ENCODE measurements at places on chromosomes 16 and 17.

DNA sequence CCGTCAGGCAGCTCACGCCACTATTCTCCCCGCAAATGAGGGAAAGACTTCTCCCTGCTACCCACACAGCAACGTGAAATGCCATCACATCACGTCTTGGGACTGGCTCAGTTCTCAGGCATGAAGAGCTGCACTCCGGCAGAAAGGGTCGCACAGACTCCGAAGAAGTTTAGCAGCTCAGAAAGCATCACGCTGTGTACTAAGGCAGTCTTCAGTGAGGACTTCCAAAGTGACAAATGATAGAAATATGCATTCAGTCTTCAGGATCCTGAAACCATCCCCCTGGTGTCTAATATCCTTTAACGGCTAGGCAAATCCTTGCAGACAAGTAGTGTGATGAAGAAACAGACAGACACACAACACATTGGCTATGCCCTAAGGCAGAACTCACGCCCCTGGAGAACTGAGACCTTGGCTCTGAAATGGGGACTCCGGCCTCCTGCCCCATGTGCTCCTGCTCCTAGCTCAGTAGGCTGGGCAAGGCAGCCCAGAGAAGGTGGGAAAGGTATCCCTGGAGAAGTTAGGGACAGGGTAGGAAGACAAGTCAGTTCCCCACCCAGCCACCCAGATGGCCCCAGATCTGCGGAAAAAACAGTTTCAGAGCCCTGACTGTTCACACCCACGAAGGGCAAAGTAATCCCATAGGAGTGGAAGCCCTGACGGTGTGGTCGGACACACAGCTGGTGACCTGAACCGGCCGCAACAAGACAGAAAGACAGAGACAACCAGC lies 1.6 kb downstream of the XYLT1 start:
- DNase-seq, result no peak

DNA sequence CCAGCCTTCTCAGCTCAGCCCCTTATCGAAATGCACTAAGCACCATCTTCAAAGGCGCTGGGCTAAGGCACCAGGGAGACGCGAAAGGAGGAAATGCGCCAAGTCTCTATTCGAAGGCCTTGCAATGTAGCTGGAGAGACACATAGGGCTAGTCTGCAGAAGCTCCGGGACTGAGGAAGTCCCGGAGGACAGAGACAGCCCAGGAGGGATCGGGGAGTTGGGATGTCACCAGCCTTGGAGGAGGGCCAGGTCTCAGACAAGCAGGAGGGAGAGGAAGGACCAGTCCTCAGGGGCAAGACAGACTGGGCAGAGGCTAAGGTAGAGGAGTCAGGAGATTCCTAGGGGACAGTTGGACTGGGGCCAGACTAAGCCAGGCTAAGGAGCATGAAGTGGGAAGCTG lies 8.5 kb downstream of the C17orf100 start:
- DNase-seq, result no peak

- DNase-seq, result no peak
Measured at GRCh38 chr16:70665806-70666735, 19.7 kb downstream of the IL34 start.

DNA sequence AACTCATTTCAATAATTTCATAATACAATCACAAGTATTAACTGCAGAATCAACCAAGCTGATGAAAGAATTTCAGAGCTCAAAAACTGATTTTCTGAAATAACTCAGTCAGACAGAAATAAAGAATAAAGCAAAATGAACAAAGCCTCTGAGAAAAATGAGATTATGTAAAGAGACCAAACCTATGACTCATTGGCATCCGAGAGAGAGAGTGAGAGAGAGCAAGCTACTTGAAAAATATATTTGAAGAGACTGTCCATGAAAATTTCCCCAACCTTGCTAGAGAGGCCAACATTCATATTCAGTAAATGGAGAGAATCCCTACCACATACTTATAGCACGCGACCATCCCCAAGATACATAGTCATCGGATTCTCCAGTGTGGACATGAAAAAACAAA lies 1376.4 kb downstream of the CDH11 start:
- DNase-seq, result no peak

- no peak for DNase-seq
Measured at GRCh38 chr17:20998571-20999043, 44.2 kb downstream of the USP22 start.

DNA sequence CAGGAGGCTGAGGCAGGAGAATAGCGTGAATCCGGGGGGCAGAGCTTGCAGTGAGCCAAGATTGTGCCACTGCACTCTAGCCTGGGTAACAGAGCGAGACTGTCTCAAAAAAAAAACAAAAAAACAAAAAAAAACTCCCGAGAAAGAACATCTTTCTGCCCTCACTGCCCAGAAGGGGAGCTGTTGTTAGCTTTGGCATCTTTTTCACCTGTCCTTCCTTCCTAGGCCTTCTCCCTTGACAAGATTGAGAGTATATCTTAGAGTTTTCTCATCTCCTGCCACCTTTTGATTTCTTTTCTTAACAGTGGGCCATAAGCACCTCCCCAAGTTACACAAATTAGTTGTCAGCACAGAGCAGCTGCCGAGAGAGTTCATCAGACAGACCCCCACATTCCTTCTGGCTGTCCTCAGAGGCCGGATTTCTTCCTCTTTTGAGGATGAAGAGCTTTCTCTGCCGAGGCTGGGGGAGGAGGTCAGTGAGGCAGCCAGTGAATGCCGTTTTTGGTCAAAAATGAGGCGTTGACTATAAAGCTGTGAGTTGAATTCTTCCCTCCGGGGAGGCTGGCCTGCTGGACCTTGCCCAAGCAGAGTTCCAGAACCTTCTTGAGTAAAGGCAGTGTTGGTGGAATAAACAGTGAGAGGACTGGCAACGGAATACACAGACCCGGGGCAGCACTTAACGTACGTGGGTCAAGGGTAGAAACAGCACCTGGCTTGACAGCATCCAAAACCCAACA lies 127.0 kb downstream of the ABCC6 start:
- peak; percentile 83 for DNase-seq

GRCh38 chr17:11557727-11558452 lies 40.4 kb upstream of the DNAH9 start:
- no peak for DNase-seq

GRCh38 chr16:27326251-27326650 lies 12.5 kb downstream of the IL4R start:
- no peak for DNase-seq

DNA sequence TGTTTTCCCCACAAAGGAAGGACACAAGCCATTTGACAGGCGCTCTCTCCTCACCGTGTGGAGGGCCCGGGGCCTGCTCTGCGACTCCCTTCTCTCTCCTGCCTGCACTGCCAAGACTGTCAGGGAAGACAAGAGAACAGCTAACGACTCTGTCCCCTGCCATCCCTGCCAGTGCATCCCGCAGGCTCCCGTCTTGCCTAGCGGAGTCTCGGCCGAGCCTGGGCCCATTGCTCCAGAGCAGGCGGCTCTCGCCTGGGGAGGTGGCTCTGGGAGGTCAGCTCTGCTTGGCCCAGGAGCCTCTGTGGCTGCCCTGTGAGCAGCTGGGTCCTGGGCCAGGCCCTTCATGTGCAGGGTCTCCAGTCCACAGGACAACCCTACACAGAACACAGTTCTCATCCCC lies 53.0 kb downstream of the WNT3 start:
- DNase-seq, result peak; percentile 16

DNA sequence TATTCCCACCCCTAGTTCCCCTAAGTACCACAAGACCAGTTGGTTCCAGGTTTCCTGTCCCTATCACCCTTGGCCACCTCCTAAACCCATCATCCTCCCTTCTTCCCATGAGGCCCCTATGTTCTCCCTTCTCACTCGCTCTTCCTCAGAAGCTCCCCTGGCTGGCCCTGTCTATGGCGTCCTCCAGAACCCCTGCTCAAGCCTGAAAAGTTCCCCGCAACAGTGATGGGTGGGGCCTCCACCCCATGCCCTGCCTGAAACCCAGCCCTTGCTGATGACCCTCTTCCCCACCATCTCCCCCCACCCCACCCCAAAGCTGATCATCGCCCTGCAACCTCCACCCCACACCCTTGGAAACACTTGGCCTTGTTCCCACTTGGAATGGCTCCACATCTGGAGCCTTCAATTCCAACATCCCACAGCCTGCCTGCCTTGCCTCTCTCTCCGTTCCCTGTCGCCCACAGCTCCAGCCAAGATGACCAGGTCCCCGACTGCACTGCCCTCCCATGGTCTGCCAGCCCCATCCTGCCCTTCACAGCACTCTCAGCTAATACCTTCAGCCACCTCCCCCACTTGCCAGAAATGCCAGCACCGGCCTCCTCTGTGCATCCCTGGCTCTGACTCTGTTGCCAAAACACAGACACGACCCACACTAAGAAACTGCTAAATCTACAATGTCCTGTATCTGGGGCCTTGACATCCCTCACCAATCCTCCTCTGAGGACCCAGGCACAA lies 10.5 kb downstream of the OSBPL7 start:
- DNase-seq, result peak; percentile 49

- DNase-seq, result peak; percentile 90
Measured at GRCh38 chr17:29145289-29146073, 34.7 kb downstream of the MYO18A start.

- DNase-seq, result peak; percentile 88
Measured at GRCh38 chr16:67928561-67929364, 2.9 kb downstream of the CTRL start.

GRCh38 chr17:63405741-63406261 lies 40.3 kb downstream of the CYB561 start:
- DNase-seq, result no peak

- peak; percentile 91 for DNase-seq
Measured at GRCh38 chr16:67961551-67961957, 6.9 kb downstream of the SLC12A4 start.

GRCh38 chr17:39769974-39770587 lies 32.3 kb downstream of the GRB7 start:
- DNase-seq, result no peak

GRCh38 chr17:28069061-28069460 lies 26.6 kb downstream of the NLK start:
- no peak for DNase-seq

DNA sequence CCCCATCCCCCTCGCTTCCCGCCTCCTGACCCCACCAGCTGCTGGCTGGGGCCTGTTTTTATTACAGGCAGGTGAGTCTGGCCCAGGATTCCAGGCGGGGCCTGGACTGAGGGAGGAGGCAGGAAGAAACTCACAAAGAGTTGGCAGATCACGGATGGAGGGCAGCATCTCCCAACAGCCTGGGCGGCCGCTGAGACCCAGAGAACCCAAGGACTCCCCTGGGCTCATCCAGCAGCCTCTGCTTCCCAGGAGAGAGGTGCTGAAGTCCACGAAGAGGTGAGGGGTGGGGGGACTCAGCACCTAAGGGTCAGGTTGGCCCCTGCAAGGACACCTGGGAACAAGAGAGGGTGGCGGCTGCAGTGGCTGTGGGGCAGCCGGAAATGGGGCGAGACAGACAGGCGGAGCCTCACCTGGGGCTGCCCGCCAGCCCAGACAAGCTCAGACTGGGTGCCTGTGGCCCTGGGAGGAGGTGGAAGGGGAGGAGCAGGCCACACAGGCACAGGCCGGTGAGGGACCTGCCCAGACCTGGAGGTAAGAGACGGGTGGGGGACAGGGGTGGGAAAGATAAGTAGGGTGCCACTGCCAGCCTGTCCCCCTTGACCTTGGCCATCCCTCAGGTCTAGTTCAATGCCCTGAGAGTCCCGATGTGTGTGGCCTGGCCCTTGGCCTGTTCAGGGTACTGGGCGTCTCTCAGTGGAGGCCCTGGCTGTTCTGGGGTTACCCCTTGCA lies 8.7 kb upstream of the ADGRG1 start:
- DNase-seq, result peak; percentile 87

GRCh38 chr17:33521784-33522183 lies 228.7 kb upstream of the ASIC2 start:
- DNase-seq, result peak; percentile 35

DNA sequence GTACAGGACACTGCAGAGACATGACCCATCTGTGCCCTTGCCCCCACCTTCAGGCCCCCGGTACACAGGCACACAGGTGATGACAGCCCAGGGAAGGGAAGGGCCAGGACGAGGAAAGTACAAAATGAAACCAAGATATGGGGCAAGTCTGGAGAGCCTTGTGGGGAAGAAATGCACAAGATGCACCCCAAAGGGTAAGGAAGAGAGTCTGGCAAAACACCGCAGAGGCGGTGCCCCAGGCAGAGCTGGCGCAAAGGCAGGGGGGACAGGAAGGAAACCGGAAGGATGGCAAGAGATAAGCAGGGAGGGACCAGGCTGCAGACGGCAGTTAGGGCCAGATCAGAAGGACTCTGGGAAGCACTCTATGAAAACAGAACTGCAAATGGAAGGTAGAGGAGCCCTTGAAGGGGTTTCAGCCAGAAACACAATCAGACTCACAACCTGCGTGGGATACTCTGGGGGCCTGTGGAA lies 81.4 kb downstream of the SLC39A11 start:
- DNase-seq, result peak; percentile 20

GRCh38 chr16:11534262-11534661 lies 52.5 kb downstream of the LITAF start:
- no peak for DNase-seq

GRCh38 chr17:18974407-18975149 lies 22.6 kb downstream of the SLC5A10 start:
- no peak for DNase-seq

GRCh38 chr17:45666046-45666600 lies 118.0 kb upstream of the CRHR1 start:
- no peak for DNase-seq

DNA sequence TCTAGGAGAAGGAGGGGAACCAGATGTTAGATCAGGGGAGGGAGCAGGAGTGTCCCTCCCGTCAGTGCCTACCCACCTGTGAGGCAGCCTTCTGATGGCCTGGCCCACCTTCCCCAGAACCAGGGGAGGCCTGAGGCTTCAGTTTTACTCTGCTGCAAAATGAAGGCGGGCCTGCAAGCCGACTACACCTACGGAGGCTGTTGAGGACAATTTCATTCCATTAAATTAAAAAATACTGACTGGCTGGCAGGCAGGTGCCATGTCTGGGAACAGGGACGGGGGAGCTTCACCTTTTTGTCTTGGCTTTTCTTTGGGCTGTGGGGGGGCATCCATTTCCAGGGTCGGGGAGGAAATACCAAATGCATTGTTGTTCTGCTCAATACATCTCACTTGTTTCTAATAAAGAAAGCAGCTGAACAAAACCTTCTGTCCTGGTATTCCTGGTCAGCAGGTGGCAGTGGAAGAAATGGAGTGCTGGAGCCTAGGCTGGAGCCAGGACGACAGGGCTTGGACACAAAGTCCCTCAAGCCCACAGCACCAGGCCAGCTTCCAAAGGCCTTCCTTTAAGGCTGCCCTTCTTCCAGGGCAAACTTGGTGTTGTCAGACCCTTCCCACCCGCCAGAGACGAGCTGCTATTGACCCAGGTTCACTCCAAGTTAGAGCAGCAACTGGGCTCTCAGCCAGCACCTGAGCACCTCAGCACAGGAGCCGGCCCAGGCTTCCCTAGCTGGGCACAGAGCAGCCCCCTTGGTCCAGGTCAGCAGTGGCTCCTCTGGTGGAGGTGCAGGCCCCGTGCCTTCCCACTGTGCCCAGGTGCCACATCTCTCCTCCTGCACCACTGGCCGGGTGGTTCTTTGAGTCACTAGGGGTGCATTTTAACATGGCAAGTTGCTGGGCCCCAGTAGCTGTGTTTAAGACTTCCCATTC lies 23.5 kb downstream of the PLCD3 start:
- DNase-seq, result peak; percentile 37

DNA sequence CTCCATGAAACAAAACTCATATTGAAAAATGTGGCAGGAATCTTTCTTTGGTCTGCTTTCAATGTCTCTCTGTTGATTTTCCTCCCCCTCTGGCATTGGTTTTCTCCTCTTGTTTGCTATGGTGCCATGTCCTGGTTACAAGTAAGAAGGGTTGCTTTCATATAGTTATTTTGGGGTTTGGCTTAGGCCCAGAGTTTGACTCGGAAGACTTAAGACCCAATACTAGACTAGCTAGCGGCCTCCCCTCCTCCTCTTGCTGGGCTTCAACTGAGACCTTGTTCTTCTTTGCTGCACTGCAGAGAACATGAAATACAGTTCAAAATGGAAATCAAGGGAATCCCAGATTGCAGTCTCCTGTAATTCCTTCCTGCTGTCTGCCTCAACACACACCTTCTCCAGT lies 30.0 kb upstream of the CLEC18A start:
- peak; percentile 40 for DNase-seq

All from stomach (tissue), 19 donors.